ENCODE measurements at places on chromosomes 1 and 21.

DNA sequence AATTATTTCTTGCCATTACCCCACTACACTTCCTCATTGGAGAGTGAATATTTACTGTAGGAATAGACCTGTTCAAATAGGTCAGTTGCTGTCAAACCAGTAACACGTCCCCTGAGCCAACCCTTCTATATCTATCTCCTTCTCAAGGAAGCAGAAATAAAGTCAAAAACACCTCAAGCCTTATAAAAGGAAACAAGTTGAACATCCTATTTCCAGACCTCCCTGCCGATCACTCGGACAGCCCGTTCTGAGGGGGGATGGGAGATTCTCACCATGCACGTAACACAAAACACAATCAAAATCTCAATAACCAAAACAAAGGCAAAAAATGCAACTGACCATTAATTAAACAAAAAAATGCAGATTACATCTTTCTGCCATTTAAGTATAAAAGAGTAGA lies 121.5 kb upstream of the KRTAP19-8 start:
- no peak for DNase-seq

DNA sequence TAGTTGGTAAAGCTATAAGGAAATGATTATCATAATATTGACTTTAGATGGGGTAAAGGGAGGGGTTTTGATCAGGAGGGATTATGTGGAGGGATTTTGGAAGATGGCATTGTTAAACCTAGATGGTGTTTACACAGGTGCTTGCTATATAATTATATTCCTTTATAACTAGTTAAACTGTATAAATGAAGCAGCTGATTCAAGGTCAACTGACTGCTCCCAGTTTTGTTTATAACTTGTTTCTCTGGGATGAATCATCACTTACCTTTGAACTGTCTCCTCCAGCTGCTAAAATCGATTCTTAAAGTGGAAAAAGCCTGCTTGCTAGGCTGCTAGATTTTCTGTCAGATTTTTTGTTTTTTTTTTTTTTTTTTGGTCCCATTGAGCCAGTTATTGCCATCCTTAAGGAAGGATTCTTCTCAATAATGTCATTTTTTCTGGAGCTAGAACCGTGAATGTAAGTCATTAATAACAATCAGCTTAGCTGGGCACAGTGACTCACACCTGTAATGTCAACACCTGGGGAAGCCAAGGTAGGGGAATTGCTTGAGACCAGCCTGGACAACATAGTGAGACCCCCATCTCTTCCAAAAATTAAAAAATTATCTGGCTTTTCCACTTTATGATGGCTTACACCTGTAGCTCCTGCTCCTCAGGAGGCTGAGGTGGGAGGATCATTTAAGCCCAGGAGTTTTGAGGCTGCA lies 153.2 kb downstream of the PIK3R3 start:
- no peak for DNase-seq

GRCh38 chr1:77926561-77927357 lies 38.3 kb downstream of the NEXN start:
- DNase-seq = no peak

DNA sequence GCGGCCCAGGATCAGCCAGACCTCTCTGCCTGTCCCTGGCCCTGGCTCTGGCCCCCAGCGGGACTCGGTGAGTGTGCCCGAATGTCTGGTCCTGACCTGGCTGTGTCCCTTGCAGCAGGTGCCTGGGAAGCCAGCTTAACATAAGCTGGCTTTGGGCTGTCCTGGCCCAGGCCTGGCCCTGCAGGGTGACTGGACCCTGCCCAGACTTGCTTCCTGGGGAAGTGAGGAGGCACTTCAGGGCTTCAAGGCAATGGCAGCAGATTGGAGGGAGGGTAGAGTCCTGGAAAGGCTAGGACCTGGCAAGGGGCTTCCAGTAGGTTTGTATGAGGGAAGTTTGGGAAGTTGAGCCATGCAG lies 16.4 kb downstream of the RPS6KA1 start:
- DNase-seq = no peak

GRCh38 chr1:40627987-40628902 lies 37.2 kb downstream of the RIMS3 start:
- no peak for DNase-seq

- no peak for DNase-seq
These were observed 43.0 kb downstream of the RGS18 start for GRCh38 chr1:192201303-192201702.

DNA sequence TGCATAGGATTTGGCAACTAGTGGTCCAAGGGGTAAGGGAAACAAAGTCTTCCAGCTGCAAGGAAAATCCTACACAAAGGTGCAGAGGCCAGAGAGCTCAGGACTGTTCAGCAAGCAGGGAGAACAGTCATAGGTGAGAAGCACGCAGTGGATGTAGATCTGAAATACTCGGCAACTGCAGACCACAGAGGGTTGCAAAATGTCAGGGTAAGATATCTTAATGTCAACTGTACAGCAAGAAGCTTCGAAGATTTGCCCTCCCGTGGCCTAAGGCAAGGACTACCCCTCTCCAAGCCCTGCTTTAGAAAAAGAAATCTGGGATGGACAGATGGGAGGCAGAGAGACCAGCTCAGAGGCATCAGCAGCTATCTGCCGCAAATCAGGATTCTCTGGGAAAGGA lies 153.4 kb upstream of the IRF2BP2 start:
- no peak for DNase-seq

DNA sequence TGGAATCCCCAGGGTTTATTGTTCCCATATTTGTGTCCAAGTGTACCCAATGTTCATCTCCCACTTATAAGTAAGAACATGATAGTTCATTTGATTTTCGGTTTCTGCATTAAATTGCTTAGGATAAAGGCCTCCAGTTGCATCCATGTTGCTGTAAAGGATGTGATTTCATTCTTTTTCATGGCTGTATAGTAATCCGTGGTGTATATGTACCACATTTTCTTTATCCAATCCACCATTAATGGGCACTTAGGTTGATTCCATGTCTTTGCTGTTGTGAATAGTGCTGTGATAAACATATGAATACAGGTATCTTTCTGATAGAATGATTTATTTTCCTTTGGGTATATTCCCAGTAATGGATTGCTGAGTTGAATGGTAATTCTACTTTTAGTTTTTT lies 20.0 kb upstream of the BATF3 start:
- DNase-seq = no peak

DNA sequence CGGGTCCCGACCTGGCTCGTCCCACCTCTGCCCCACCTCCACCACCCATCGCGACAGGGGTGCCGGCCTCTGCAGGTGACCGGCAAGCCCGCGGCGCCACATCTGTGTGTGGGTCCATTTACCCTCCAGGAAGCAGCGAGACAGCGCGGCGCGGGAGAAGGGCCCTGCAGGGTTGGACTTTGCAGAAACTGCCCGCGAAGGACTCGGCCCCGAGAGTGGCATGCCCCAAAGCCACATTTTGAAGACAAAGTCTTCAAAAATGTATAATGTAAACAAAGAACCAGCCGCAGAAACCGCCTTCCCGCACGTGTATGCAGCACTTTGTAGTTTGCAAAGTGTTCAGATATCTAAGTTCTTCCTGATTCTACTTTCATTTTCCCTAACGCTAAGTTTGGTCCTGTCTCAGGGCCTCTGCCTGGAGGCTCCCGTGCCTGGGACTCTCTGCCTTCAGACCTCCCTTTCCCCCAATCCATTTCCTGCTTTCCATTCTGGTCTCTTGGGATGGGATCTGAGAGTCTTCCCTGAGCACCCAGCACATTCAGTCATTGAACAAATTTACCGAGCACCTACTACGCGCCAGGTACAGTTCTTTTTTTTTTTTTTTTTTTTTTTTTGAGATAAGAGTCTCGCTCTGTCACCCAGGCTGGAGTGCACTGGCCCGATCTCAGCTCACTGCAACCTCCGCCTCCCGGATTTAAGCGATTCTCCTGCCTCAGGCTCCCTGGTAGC lies 524 bp upstream of the TMCO4 start:
- peak; percentile 56 for DNase-seq

- no peak for DNase-seq
These were observed 336.3 kb upstream of the NCAM2 start for GRCh38 chr21:20661745-20662422.

- DNase-seq = no peak
These were observed 124.7 kb downstream of the NAV1 start for GRCh38 chr1:201663491-201664113.

GRCh38 chr1:175826705-175827104 lies 83.3 kb upstream of the TNR start:
- no peak for DNase-seq

DNA sequence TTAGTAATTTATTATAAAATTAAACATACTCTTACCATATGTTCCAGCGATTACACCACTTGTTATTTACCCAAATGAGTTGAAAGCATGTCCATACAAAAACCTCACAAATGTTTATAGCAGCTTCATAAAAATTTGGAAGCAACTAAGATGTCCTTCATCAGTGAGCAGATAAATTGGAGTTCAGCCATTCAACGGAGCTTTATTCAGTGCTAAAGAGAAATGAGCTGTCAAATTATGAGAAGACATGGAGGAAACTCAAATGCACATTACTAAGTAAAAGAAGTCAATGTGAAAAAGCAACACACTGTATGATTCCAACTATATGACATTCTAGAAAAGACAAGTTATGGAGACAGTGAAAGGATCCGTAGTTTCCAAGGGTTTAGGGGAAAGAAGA lies 606.7 kb upstream of the TMPRSS15 start:
- no peak for DNase-seq

GRCh38 chr1:207803678-207804077 lies 51.8 kb downstream of the CD46 start:
- DNase-seq = no peak

DNA sequence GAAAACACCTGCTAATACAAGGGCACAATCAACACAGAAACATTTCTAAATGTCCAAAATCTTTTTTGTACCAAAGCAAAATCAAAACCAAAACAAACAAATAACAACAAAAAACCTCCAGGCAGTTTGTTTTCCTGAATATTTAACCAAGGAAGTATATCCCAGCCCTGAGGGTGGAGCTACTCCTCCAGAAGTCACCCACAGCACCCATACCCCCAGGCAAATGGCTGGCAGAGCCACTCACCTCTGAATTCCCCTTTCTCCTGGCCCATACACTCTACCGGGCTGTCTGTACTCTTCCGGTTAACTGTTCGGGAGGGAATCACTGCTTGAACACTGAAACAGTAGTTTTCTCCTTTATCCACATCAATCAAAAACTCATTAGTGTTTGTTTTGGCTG lies 9.5 kb downstream of the F3 start:
- DNase-seq = no peak

DNA sequence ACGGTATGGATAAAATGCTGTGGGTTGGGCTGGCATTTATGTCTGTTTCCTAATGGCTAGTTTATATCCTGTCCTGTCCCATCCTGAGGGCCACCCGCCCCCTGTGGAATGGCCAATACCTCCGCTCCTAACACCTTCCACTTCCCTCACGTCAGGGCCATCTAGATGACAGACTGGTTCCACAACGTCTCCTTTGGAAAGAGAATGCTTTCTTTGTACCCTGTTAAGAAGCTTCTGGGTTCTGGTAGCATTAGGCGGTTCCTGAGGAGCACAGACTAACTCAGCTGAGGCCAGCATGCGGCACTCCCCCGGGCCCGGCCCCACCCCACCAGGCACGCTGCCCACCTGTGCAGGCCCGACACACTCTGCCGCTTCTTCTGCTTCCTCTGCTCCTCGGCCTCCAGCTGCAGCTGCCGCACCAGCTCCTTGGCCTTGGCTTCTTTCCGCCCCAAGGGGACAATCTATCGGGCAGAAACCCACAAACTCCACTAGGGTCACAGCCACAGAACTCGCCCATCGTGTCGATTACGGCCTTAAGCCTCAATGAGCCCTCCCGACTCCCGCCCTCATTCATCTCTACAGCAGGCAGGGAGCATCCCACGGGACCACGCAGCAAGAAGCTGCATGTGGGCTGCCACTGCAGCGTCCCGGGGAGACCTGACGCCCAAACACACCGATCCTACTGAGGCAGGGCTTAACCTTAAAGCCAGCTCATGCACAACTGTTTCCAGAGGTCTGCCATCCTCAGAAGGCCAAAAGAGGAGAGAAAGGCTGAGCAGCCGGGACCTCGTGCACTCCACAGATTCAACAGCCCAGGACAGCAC lies 11.3 kb downstream of the SMIM1 start:
- no peak for DNase-seq

DNA sequence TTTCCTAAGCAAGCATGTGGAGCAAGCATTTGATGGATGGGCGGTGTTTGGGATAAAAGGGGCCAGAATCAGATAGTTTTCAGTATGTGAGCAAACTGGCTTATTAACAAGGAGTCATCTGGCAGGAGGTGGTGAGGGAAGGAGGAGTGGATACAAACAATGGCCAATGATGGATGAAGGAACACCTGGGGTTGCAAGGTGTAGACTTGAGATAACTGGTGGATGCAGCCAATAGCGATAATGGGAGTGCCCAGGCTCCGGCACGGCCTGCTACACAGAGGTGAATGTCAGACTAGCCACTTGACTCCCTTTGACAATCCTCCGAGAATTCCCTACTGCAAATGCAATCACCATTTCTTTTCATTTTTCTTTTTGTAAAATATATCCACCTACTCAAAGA lies 41.7 kb downstream of the C8B start:
- no peak for DNase-seq

DNA sequence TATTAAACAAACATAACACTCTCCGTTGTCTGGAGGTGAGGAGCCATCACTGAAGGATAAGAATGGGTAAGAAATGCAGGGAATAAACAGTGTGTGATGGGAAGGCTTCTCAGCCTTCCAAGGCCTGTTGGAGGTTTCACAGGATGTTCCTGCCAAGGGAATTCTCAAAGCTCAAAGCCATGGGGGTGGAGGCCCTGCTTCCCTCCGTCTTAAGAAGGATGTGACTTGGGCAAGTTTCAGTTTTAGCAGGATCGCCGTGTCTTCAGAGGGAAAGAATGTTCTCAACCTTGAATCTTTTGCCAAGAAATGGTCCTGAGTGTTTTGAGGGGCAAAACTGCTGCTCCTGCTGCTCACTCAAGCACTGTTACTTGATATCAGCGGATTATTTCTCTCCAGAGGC lies 41.7 kb upstream of the IL20 start:
- DNase-seq = no peak

- no peak for DNase-seq
These were observed 374.6 kb upstream of the RUNX1 start for GRCh38 chr21:35423709-35424108.

GRCh38 chr1:217133958-217134856 lies 411.0 kb upstream of the ESRRG start:
- no peak for DNase-seq

- DNase-seq = no peak
These were observed 7.0 kb upstream of the POFUT2 start for GRCh38 chr21:45294509-45295291.

DNA sequence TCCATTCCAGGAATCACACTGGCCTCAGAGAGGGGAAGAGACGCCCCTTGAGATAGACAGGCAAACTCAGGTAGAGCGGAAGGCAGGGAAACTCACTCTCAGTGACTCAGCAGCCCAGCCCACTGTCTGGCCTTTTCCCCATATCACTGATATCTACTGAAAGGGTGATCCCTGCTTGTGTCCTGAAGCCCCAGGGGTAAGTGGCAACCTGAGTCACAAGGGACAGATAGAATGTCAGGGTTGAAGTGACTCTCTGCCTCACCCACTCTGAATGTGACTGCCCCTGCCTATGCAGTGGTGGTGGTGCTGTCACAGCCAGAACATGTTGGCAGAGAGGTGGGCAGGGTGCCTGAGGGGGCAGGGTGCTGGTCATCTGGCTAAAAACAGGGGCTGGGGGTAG lies 157.5 kb upstream of the FGGY start:
- DNase-seq = peak; percentile 9

Measured in activated naive CD8-positive, alpha-beta T cell treated with anti-CD3 and anti-CD28 coated beads, Interleukin-2, amount 50 U/mL, for 24 hours (primary cell).